Occipital lobe (tissue), 3 donors: ENCODE measurements at places on chromosomes 16 and 17.

- no peak for DNase-seq
These were observed 166.2 kb upstream of the KCNJ16 start for GRCh38 chr17:69908626-69909368.

DNA sequence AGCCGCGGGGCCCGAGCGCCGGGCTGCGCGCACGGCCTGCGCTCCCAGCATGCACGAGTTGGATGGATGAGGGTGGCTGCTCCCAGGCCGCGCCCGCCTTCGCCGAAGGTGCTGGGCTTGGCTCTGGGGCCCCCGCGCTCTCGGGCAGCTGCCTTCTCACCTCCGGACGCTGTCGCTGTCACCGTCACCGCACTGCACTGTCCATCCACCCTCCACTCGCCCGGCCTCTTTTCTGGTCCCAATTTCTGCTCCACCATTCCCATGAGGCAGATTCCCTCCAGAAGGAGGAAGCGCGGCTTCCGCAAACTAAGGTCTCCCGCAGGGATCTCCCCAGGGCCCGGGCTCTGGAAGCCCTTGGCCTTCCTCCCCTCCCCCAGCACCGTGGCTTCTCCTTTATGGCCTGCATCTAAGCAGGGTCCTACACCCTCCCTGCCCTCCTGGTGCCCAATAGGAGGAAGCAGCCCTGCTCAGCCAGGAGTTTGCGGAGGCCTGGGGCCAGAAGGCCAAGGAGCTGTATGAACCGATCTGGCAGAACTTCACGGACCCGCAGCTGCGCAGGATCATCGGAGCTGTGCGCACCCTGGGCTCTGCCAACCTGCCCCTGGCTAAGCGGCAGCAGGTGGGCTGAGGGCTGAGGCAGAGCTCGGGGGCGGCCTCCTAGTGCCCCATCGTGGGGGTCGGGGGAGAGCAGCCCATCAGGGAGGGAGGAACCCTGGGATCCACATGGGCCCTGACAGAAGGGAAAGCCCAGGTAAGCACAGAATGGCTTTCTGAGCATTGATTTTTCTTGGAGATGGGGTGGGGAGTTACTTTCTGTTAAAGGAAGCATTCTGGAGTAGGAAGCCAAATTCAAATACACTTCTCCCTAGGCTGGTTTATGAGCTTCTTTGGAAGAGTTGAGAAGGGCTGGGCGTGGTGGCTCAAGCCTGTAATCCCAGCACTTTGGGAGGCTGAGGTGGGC, 899 bp downstream of the ACE start:
- DNase-seq = no peak

DNA sequence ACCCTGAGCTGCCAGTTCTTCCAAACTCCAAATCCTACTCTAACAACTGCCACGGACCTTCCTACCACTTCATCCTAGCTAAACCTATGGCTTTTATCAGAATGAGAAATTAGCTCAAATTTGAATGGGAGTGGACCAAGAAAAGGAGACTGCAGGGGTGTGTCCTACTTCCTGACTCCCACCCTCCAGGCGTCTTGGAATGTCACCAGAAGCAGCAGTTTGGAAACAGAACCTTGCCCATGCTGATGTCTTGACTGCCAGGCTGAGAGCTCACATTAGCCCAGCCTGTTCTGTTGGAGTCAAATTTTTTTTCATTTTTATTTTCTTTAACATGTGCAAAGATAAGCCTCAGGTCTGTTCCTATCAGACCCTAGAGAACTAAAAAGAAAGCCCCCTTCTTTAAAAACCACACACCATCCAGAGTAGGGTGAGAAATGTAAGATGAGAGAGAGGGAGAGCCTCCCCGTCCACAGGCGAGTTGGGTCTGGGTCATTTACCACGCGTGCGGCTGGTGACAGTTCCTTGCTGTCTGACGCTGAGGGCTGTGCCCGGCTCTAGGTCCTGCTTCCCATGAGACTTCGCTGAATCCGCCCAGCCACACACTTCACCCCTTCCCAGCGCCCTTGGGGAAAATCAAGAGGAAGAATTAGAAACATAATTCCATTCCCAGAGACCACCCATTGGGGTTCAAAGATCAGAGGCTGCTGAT, 54.3 kb downstream of the WNT3 start:
- DNase-seq = no peak

GRCh38 chr16:55488306-55488705, 9.3 kb downstream of the MMP2 start:
- no peak for DNase-seq
